Retina (tissue), 1 donor: ENCODE measurements at places on chromosomes 6 and 20.

DNA sequence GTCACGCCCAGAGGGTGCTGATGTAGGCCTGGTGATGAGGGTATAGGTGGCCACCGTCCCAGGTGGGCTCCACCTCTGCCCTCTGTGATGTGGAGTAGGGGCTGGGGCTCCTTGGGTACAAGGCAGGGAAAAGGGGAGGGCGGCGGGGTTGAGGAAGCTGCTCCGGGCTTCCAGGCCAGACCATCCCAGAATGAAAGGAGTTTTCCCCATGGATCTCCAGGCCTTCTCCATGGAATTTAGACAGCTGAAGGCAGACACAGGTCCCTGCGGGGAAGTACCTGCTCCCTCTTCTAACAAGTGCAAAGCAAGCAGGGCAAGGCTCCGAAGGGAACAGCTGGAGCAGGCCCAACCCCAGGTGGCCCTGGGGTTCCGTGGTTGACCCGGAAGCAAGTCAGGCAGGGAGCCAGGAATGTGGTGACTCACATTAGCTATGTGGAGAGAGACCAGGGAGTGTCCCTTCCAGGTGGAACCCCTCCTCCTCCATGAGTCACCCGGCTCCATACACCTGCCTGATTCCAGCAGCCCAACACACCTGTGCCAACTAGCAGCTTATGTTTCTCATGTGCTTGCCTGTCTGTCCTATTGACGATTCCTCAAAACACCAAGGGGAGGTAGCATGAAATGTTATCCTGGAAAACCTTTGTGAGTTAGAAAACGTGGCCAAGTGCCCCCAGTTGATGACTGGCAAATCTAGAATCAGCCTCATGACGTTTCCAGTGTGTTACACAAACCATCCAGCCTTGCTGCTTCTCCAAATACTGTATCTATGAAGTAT is 59.7 kb upstream of the SNX9 start:
- peak; percentile 31 for DNase-seq

- no peak for DNase-seq
These were observed 540.7 kb downstream of the BCKDHB start for GRCh38 chr6:80647156-80647555.

GRCh38 chr6:137210903-137211302 is 8.3 kb downstream of the IFNGR1 start:
- DNase-seq: no peak

DNA sequence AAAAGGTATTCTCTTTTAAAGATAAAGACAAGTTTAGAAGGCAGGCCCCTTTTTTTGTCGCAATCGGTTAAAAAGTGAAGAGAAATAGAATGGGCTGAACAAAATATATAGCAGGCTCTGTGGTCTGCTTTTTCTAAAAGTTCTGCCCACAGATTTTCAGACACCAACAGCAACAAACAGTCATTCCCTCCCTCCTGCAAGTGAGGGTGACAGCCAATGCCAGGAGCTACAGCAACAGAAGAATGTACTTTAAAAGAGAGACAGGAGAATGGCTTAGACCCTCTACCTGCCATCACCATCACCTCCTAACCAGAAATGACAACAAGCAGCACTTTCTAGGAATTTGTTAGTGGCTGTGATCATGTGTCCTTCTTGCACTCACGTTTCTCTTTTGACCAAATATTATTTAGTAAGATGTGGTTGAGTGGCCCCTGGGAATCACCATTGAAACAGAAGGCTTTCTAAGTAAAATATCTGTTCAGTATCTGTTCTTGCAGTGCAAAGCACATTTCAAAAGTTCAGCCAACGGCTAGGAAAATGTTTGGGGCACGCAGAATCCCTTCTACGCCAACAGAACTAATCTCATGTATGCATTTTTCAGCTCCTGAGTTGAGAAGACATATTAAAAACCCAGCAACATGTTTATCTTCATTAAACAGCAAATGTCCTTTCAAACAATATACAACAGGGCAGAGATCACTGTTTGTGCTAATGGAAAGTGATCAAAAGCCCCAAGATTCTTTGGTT is 248.5 kb downstream of the ATXN1 start:
- no peak for DNase-seq

DNA sequence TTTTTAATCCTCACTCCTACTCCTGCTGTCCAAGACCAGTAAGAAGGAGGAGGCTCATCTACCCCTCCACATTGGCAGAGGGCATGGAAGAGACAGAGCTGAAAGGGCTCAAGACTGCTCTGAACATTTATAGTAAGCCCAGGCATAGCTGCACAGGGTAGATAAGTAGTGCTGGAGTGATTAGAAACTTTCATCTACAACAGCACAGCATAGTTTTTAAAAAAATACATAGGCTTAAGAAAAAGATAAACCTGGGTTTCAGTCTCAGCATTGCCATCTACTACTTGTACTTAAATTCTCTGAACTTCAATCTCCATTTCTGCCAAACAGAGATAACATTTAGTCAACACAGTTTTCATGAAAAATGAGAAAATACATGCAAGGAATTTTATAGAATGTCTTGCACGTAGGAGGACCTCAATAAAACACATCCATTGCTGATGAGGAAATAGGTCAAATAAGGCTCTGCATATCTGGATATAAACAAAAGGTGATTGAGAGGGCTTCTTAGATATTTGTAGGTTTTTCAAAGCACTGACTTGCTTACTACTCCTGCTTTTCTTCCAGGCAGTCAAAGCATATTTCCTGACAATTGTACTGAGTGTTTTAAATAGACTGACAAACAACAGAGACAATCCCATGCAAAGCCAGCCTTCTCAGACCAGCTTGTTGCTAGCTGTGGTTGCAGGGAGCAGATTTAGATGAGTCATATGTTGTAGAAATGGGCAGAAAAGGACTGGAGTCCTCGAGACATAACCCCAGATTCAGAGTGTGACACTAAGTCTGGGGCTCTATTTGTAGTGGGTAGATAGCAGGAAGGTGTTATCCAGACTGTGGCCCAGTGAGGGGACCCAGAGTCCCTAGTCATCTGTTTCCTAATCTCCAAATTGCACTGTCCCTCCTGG is 107.4 kb upstream of the TAB2 start:
- no peak for DNase-seq

DNA sequence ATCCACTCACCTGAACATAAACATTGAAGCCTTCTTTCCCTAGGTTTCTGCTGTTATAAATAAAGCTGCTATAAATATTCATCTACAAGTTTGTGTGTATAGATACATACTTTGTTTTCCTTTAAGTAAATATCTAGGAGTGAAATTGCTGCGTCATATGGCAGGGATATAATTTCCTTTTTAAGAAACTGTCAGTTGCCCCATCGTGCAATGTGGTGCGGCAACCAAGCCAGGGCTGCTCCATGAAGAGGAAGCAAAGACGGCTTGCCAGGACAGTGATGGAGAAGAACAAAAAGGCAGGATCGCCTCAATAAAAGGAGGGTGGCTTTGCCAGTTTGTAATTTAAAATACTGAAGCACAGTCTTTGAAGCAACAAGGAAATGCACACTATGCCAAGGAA is 36.6 kb downstream of the CITED2 start:
- no peak for DNase-seq

DNA sequence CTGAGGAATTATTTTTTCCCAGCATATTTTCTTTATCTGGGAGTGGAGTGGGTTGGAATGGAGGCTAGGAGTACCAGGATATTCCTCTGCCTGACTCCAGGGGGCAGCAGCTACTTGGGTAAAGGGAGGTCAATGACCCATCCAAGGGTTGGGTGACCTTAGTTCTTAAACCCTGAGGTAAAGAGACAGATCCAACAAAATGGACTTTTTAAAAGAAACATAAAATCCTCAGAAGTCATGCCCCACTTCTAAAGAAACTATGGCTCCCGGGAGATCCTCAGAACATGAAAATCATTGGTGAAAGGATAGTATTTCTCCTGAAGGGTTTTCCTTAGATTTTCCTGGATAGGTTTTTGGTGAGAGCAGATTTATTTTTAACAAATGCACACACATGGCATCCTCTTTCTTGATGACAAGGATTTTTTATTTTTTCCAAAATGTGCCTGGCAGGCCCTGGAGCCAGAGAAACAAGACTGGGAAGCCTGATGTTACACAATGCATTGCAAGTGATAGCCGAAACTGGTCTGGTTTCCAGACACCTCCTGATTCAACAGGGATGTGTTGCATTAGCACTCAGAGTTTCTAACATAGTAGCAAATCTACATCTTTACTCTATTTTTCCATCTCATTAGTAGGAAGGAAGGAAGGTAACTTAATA is 240.9 kb upstream of the BTBD3 start:
- peak; percentile 52 for DNase-seq

- DNase-seq: peak; percentile 76
These were observed 5.1 kb upstream of the TCEA2 start for GRCh38 chr20:64057628-64058498.

GRCh38 chr6:56890683-56891429 is 64.1 kb upstream of the BEND6 start:
- no peak for DNase-seq

- DNase-seq: no peak
These were observed 9.2 kb downstream of the FOXS1 start for GRCh38 chr20:31835977-31836852.

DNA sequence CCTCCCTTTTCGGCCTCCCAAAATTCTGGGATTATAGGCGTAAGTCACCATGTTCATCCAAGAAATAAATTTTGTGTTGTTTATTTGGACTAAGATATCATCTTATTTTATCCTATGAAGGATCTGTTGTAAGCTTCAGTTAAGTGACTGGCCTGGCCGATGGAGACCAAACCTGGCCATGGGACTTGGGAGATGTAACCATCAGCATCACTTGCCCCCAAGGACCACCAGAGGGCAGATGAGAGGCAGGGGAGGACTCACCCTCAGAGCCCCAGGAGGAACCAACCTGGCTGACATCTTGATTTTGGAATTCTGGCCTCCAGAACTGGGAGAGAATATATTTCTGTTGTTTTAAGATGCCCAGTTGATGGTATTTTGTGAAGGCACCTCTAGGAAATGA is 266.7 kb downstream of the CDH26 start:
- no peak for DNase-seq

DNA sequence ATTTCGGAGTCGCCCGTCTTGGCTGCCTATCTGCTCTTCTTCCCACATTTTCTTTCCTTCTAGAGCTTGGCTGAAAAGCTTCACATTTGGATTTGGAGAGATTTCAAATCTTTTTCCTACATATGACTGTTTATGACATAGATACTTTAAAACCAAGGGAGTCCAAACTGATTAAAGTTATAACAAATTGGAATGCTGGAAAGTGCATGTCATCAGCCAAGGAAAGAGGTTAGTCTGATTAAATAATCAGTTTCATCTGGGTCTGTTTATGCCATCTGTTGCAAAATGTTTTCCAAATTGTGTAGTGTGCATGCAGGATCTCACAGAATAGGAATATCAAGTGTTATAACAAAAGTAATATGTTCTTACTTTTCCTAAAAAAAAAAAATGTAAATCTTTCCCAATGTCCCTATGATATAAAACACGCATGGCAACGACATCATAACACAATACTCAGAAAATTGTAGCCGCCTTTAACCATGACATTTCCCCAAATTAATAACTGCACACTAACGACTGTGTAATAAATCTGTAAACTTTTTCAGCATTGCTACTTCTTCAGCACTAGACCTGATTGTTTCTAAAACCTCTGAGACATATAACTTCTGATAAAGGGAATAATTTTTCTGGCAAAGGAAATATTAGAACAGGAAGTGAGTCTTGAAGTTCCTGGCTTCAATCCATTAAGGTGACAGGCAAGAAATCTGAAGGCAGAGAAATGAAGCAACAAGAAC is 230.2 kb upstream of the FOXQ1 start:
- DNase-seq: no peak

- DNase-seq: no peak
These were observed 49.7 kb upstream of the STK35 start for GRCh38 chr20:2051946-2052345.

- DNase-seq: no peak
These were observed 20.2 kb downstream of the KCNK15 start for GRCh38 chr20:44765701-44766347.

GRCh38 chr6:44011350-44011920 is 115.8 kb downstream of the MRPL14 start:
- DNase-seq: no peak

- no peak for DNase-seq
These were observed 17.0 kb upstream of the SNX3 start for GRCh38 chr6:108277831-108278230.

DNA sequence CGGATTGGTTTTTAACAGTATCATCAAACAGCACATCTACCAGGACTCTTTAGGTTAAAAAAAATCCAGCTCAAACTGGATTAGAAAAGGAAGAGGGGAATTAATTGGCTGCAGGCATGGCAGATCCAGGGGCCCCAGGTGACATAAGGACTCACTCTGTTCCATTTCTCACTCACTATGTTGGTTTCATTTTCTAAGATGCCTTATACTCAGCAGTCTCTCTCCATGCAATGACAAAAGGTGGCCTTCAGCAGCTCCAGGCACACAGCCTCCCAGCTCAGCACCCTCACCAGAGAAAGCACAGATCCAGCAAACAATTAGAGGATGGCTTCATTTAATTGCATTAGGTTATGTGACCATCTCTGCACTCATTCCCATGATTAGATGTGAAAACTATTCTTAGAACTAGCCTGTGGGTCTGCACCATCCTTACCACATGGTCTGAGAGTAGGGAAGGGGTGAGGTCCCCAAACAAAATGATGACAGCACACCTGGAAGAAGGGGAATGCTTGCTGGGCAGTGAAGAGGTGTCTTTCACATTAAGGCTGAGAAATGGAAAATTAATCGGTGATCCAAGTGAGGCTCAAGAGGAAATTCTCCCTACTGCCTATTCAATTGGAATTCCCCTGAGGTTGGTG is 243.1 kb downstream of the CDH26 start:
- DNase-seq: peak; percentile 70

GRCh38 chr20:642398-643174 is 10.4 kb downstream of the SRXN1 start:
- DNase-seq: peak; percentile 69

DNA sequence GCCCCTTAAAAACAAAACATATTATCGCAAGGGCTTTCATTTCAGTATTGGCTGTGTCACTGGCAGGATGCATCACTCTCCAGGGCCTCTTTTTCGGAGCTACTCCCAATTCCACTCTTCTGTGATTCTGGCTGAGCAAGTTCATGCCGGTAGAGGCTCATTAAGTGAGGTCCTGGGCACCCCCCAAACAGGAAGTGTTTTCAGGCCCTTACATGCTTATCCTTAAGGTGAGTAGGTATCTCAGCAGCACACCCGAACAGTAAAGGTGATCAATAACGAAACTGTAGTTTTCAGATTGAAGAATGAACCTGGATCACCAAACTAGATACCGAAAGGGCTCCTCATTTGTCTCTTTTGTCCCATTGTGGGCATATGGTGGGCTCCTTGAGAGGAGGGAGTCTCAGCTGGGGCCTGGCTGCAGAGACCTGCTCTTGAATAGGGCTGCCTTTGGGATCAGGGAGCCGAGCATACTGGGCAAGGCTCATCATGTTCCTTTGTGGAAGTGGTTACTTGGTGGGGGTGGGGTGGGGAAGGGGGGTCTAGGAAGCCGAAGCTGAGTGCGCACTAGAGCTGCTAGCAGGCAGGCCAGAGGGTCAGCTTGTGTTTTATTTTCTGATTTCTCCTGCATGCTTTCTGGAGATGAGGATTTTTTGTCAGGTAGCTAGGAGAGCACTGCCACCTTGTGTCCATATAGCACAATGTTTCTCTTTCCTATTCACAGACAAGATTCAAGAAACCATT is 65.2 kb downstream of the CDS2 start:
- DNase-seq: peak; percentile 67

GRCh38 chr6:130575557-130575956 is 209.7 kb downstream of the TMEM200A start:
- no peak for DNase-seq
